ENCODE measurements at places on chromosomes 4 and X. TPM values are rescaled to one million over a fixed set of nuclear protein-coding genes. Genes with fewer than 3 reads are reported as not detected.

DNA sequence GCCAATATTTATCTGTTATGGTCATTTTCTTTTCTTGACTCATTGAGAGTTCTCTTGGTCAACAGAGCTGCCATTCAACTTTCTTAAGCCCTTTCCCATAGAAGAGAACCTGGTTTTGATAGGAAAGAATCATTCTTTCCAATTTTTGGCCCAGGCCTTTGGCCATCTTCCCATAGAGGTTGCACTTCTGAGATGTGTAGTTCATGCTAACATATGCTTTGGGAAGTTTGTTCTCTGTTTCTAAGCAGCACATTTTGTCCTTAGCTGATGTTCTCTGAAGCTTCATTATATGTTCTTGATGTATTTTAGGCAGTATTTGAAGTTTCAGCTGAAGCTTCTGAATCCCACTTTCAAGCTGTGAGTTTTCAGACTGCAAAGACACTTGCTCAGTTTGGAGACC is 161.1 kb downstream of the VEGFC start:
- no peaks in the 10 kb centered on the region for H3K36me3 ChIP-seq
- H3K4me1 ChIP-seq: no peaks in the 10 kb centered on the region
- no peak overlapping the region for H3K27ac ChIP-seq
- no peaks in the 10 kb centered on the region for H3K27me3 ChIP-seq

DNA sequence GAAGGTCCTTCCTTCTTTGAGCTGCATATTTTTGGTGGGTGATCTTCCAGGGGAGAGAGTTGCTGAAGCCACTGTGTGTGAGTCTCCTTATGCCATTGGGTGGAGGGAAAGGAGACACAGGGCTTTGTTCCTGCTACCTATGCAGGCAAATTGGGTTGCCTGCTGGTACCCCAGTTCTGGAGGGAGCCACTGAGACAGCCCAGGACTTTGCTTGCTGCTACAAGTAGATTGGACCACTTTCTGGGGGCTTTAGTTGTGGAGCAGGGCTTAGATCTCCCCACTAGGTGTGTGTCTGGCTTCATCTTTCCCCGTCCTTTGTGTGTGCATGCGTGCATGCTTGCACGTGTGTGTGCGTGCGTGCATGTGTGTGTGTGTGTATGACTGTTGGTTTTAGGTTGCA is 10.0 kb downstream of the CITED1 start:
- H3K4me1 ChIP-seq: no peaks in the 10 kb centered on the region
- H3K4me3 ChIP-seq: no peak overlapping the region
- no peaks in the 10 kb centered on the region for H3K36me3 ChIP-seq

- no peak for DNase-seq
- no peak overlapping the region for H3K4me3 ChIP-seq
- no peak overlapping the region for H3K27ac ChIP-seq
- H3K4me1 ChIP-seq: no peaks in the 10 kb centered on the region
- no peaks in the 10 kb centered on the region for H3K27me3 ChIP-seq
These were observed 66.6 kb downstream of the BANK1 start for GRCh38 chr4:101857176-101857575.

GRCh38 chr4:151808120-151808529 is 47.3 kb upstream of the GATB start:
- H3K27ac ChIP-seq: no peak overlapping the region
- H3K4me1 ChIP-seq: no peaks in the 10 kb centered on the region

- no peak overlapping the region for H3K4me3 ChIP-seq
- no peak for DNase-seq
- H3K36me3 ChIP-seq: no peaks in the 10 kb centered on the region
- H3K27me3 ChIP-seq: no peaks in the 10 kb centered on the region
- no peak overlapping the region for H3K27ac ChIP-seq
These were observed 313.9 kb upstream of the SPANXN4 start for GRCh38 chrX:142711796-142712290.

DNA sequence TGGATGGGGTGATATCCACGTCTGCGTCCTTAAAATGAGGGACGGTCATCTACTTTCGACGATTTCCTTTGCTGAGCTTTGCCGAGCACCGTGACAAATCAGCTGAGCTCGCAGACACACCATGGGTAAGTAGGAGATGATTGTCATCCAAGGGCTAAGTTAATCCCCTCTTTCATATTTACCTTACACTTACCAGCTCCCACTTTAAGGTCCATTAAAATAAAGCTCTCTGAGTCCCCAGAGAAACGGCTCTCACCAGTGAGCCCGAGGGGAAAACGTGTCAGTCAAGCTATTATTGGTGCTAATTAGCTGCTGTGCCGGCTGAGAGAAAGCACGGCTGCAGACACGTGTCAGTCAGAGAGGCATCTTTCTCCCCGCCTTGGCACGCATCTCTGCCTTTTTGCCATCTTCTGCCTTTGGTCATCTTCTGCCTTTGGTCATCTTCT is 72.2 kb downstream of the CRLF2 start:
- H3K4me3 ChIP-seq: no peak overlapping the region
- H3K4me1 ChIP-seq: no peaks in the 10 kb centered on the region
- no peaks in the 10 kb centered on the region for H3K27me3 ChIP-seq
- no peak overlapping the region for H3K27ac ChIP-seq
- no peak for DNase-seq

DNA sequence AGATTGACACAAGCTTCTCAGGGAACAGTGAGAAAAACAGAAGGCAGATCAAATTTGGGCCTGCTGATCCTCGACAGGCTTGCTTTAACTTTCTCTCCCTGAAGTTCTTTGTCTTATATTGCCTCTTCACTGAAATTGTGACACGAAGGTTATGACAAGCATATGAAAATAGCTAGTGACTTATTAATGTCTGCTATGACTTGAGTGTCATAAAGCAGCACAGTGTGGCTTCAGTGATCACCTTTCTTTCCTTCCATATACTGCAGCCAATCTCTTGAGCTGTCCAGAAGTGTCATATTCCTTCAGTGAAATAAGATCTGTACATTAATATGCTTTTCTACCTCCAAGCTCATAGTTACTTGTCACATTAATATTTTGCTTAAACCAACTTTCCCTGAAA is 870.2 kb downstream of the C4orf33 start:
- no peak overlapping the region for H3K27ac ChIP-seq
- H3K27me3 ChIP-seq: no peaks in the 10 kb centered on the region
- no peaks in the 10 kb centered on the region for H3K36me3 ChIP-seq
- no peaks in the 10 kb centered on the region for H3K4me1 ChIP-seq
- H3K4me3 ChIP-seq: no peak overlapping the region

GRCh38 chr4:89995006-89995405 is 100.4 kb downstream of the MMRN1 start:
- no peaks in the 10 kb centered on the region for H3K27me3 ChIP-seq
- no peaks in the 10 kb centered on the region for H3K36me3 ChIP-seq
- H3K4me3 ChIP-seq: no peak overlapping the region
- no peaks in the 10 kb centered on the region for H3K4me1 ChIP-seq
- no peak for DNase-seq

GRCh38 chrX:54529151-54529550 is 868 bp upstream of the GNL3L start:
- no peaks in the 10 kb centered on the region for H3K36me3 ChIP-seq
- peaks cover 28% of the 10 kb centered on the region for H3K4me1 ChIP-seq
- H3K4me3 ChIP-seq: no peak overlapping the region
- no peaks in the 10 kb centered on the region for H3K27me3 ChIP-seq

GRCh38 chr4:153593161-153593560 is 90.9 kb upstream of the TLR2 start:
- no peaks in the 10 kb centered on the region for H3K27me3 ChIP-seq
- no peak overlapping the region for H3K27ac ChIP-seq
- DNase-seq: no peak

ACOX3 gene
- total RNA-seq: 17.3 TPM

SMR3B gene
- total RNA-seq: not detected

CENPE gene
- 1.5 TPM for total RNA-seq

SSX1 gene
- not detected for total RNA-seq

RS1 gene
- total RNA-seq: not detected

CABS1 gene
- total RNA-seq: not detected

MAGED4 gene
- total RNA-seq: 17.1 TPM

All from CD4-positive, alpha-beta memory T cell (primary cell).